ENCODE measurements at places on chromosomes 13 and 19.

DNA sequence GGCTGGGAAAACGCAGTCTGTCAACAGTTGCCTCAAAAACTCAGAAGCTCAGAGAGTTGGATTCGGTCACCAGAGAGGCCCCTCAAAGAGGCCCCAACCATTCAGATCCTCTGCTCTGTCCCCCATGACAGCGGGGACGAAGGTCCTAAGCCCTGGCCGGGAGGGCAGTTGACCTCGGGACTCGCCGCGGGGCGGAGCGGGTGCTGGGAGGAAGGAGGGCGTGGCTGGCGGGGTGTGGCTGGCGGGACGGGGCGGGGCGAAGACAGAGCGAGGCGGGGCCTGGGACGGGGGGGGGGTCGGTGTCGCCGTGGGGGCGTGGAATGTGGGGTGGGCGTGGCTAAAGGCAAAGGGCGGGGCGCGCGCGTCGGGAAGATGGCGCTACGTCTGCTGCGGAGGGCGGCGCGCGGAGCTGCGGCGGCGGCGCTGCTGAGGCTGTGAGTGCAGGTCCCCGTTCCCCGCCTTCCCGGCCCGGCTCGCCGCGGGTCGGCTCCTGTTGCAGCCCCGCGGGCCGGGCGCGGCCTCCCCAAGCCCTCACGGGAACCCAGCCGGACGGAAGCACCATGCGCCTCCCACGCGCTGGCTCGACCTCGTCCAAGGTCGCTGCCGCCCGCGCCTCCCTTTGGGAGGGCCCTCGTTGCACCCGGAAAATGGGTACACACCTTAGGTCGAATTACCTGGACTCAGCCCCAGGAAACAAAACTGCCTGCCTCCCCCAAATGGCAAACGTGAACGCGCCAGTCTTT is 105.2 kb downstream of the TM9SF2 start:
- DNase-seq, result peak; percentile 71

DNA sequence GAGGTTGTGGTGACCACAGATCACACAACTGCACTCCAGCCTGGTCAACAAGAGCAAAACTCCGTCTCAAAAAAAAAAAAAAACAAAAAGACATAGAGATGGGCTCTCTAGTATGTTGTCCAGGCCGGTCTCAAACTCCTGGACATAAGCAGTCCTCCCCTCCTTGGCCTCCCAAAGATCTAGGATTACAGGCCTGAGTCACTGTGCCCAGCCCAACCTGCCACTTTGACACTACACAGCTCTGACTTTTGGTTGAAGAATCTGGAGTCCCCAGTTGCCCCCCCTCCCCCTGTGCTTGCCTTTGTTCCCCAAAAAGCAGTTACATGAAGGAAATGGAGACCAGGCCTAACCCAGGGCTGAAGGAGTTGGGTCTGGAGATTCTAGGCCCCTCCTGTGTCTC is 12.9 kb downstream of the CARM1 start:
- no peak for DNase-seq

GRCh38 chr13:114046431-114046975 is 72.6 kb upstream of the C13orf46 start:
- DNase-seq, result no peak

- no peak for DNase-seq
Observed at GRCh38 chr13:108360139-108360538, 90.6 kb downstream of the TNFSF13B start.

DNA sequence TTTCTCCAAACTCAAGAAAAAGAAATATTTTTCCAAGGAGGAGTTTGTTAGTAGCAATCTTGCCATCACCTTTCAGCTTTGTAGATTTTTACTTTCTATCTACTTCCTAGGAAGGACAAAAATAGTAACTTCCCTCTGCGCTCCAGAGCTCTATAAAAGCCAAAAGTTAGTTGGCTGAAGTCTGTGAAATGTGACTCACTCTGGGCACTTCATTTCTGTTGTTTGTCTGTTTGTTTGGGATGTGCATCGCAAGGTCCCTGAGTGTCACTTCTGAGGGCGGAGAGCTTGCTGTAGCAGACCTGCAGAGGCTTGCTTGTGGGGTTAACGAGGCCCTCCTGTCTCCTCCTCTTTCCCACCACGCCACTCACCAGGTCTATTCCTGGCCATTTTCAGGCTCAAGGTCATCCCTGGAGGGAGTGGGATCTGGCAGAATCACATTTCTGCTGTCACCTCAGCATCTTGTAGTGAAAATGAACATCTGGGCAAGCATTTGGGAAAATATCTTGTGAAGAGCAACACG is 307.6 kb downstream of the GPC6 start:
- DNase-seq, result no peak

GRCh38 chr19:33365691-33366090 is 7.8 kb upstream of the CEBPG start:
- no peak for DNase-seq

DNA sequence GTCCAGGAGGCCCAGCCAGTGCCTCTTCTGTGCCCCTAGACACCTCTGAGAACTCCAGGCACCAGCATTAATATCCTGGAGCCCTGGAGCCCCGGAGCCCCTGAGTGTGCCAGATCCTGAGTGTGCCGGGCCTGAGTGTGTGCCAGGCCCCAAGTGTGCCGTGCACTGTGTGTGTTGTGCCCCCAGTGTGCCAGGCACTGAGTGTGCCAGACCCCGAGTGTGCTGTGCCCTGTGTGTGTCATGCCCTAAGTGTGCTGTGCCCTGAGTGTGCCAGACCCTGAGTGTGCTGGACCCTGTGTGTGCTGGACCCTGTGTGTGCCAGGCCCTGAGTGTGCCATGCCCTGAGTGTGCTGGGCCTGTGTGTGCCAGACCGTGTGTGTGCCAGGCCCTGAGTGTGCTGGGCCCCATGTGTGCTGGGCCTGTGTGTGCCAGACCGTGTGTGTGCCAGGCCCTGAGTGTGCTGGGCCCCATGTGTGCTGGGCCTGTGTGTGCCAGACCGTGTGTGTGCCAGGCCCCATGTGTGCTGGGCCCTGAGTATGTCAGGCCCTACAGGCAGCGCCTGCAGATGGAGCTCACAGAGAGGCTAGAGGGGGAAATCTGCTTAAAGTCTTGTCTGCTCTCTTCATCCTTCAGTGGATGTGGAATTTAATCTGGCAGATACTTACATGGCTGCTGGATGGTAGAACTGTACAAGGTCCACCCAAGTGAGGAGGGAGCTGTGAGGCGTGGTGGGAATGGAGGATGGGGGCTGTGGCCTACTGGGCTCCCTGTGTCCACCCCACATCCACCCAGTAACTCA is 53.9 kb downstream of the C13orf46 start:
- DNase-seq, result peak; percentile 7

GRCh38 chr13:106529415-106530170 is 5.9 kb downstream of the EFNB2 start:
- no peak for DNase-seq

DNA sequence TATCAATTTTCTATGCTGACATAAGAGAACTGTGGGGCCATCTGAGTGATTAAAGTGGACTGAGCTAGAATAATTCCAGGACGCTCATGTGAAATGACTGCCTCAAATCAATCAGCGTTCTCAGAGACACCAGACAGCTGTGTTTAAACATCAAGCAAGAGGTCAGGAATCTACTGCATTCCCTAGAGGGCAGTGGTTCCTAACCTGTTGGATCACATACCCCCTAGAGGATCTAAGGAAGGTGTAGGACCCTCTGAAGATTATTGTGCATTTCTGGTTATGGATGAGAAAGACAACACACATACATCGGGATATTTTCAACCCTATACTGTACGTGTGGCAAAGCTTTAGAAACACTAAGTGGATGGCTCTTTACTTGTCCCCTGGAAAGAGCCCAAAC is 51.8 kb upstream of the FREM2 start:
- DNase-seq, result no peak

DNA sequence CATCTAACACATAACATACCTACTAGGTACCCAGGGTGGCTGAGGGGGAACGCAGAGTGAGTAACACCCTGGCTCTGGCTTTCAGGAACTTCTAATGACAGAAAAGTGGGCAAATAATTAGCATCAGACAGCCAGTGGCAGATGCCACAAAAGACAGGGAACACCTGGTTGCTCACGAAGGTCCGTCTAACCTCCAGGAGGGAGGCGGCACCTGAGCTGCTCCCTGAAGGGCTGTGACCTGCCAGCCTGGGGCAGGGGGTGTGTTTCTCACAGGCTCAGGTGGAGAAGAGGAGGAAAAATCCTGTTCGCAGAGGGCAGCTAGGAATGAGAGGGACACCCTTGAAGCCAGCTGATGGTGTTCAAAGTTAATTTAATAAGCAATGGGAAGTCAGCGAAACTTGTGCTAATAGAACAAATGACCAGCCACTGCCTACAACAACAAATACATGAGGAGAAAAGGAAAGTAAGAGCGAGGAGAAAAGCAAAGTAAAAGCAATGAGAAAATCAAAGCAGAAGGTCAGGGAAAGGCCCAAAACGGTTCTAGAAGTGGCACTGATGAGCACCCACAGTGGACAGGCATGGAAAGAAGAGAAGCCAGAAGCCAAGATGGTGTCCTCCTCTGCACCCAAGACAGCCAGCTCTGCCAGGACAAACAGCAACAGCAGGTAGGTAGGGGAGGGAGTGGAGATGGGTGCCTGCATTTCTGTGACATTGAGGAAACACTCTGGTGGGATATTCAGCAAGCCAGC is 87.3 kb downstream of the STK24 start:
- DNase-seq, result no peak

DNA sequence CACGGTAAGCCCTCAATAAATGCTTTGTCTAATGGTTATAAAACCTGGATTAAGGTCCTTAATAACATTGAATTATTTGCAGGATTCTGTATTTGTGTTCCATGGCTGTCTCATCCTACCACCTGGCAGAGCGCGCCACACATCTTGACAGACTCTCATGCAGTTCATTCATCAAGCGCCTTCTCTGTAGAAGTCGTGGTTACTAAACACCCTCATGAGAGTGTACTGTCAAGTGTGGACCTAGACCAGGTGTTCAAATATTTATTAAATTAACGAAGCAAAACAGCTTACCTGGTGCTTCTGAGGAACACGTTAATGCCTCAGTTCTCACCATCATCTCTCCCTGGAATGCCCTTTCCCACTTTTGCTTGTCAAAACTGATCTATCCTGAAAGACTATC is 13.1 kb upstream of the FBXL3 start:
- no peak for DNase-seq

DNA sequence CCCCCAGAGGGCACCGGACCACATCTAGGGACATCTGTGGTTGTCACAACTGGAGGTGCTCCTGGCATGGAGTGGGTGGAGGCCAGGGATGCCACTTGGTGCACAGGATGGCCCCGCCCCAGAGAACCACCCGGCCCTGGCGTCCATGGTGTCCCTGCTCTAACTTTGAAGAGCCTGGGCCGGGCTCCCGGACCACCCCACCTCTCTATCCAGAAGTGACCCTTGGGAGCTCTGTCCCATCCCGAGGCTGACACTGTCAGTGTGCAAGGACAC is 22.9 kb upstream of the MYDGF start:
- no peak for DNase-seq

GRCh38 chr13:34164582-34164981 is 346.6 kb downstream of the RFC3 start:
- no peak for DNase-seq

GRCh38 chr19:21143854-21144253 is 2.0 kb downstream of the ZNF431 start:
- no peak for DNase-seq

GRCh38 chr13:70817576-70817975 is 709.3 kb upstream of the KLHL1 start:
- DNase-seq, result no peak

GRCh38 chr13:27425918-27426630 is 1.7 kb downstream of the GTF3A start:
- DNase-seq, result peak; percentile 63

GRCh38 chr19:56053596-56053995 is 67.0 kb downstream of the NLRP5 start:
- DNase-seq, result no peak

DNA sequence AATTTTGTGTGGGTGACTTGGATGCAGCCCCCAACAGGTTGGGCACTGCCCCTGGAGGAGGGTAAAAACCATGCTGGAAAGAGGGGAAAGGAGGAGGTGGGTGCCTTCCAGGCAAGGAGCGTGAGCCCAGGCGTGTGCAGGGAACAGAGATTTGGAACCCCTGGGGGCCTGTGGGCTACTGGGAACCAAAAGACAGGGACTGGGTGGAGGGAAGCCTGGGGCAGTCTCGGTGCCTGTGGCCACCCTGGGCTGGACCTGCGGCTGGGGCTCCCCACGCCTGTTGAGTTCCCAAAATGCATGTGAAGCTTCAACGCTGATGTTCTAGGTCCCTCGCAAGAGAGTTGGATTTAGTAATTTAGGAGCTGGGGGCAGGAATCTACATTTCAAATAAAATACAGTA is 24.8 kb downstream of the GGACT start:
- DNase-seq, result no peak

GRCh38 chr19:43152214-43152613 is 34.1 kb downstream of the PSG5 start:
- no peak for DNase-seq

GRCh38 chr19:32309711-32310390 is 35.6 kb upstream of the ZNF507 start:
- no peak for DNase-seq

- DNase-seq, result no peak
Observed at GRCh38 chr13:18962168-18962734, 219.4 kb downstream of the TUBA3C start.

DNA sequence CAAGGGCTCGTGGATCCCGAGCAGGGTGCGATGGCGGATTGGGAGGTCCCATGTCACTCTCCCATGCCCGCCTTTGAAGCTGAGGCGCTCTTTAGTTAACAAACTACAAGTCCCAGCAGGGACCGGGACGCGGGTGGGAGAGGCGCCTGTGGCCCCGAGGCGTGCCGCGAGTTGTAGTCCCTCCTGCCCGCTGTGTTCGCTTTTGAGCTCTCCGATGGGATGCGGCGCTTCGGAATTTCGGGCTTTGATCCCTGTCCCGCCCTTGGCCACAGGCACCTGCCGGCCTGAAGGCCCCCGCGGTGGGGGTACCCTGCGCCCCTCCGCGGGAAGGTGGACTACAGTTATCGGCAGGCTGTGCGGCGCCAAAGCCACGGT is 11.0 kb downstream of the CYTH2 start:
- no peak for DNase-seq

DNA sequence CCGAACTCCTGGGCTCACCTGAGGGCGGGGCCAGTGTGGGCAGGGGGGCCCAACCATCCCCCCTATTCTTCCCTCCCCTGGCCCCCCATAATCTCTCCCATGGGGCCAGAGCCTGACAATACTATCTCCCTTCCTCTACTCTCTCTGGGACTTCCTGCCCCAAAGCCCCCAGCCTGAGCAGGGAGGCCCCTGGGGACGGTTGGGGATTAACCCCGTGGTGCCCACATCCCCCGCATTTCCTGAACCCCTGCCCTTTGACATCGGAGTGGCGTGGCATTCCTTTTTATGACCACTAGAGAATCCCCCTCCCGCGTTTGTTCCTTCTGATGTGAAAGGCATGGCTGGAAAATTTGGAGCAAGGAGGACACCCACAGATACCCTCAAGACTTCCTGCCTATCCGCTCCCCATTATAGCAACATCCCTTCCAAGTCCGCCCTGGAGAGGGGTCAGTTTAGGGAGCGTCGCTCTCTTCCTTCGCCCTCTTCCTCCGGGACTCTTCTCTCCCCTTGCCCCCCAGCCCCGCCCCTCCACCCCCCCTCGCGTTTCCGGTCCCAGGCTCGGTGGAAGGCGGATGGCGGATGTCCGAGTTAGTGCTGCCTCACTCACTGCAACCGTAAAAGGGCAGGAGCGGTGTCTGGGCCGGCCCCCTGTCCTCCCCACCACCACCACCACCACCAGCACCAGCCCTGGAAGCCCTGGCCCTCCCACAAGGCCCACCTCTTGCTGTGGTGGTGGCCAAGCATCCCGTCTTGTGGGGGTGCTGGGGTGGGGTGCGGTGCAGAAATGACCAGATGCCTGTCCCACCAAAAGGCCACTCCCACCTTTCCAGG is 1.8 kb downstream of the VASP start:
- peak; percentile 83 for DNase-seq
